Central memory CD4-positive, alpha-beta T cell (primary cell): ENCODE measurements at places on chromosomes 5 and 9.

GRCh38 chr5:42614509-42614908 lies 142.1 kb upstream of the CCDC152 start:
- DNase-seq = no peak

- no peak for DNase-seq
Measured at GRCh38 chr5:173997331-173997730, 8.4 kb downstream of the C5orf47 start.

GRCh38 chr9:108867116-108867515 lies 5.0 kb downstream of the ACTL7A start:
- DNase-seq = no peak

- DNase-seq = no peak
Measured at GRCh38 chr9:136613824-136614371, 48.8 kb upstream of the EGFL7 start.

DNA sequence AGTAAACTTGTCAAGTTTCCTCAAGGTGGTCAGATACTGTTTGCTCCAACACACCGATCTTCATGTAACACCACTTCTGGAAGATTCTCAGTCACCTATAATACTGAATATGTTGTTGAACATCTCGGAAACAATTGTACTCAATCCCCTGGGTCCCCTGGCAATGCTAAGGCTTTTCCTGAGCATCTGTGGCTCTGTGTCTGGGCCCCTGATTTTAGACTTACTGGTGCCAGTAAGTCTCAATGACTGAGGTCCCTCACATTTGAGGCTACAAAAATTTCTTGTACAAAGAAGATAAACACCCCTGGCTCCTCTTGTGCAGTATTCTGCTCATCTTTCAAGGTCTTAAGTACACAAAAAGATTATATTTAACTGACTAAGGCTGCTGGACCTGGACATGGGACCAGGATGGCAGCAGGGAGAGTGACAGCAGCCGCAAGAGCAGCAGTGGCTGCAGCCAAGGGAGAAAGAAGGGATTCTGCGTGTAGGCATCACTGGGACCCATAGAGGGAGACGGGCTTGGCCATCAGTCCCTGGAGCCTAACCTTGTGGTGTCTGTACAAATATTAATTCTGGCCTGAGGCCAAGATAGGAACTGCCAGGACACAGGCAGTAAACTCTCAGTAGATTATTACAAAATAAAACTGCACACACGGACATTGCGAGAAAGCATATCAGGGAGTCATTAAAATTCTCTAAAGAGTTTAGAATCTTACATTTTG lies 49.0 kb upstream of the TNPO1 start:
- DNase-seq = no peak

DNA sequence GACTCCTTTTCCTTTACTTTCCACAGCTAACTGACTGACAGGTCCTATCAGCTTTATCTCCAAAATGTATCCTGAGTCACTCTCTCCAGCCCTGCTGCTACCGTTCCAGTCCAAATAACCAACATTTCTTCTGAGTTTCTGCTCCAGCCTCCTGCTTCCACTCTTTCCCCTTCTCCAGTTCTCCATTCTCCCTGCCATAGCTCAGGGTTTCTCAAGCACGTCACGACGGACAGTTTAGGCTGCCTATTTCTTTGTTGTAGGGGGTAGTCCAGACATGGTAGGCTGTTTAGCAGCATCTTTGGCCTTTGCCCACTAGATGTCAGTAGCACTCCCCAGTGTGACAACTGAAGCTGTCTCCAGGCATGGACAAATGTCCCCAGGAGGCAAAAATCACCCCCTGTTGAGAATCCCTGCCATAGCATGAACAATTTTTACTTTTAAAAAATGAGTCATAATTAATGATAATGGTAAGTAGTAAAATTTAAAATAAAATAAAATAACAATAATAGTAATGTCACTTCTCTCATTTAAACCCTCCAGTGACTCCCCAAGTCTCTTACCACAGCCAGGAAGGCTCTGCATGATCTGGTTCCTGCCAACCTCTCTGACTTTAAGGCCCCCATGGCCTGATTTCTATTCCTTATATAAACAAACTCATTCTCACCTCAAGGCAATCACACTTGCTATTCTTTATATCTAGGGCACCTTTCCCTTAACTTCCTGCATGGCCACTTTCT lies 105.4 kb upstream of the FER start:
- peak; percentile 24 for DNase-seq

DNA sequence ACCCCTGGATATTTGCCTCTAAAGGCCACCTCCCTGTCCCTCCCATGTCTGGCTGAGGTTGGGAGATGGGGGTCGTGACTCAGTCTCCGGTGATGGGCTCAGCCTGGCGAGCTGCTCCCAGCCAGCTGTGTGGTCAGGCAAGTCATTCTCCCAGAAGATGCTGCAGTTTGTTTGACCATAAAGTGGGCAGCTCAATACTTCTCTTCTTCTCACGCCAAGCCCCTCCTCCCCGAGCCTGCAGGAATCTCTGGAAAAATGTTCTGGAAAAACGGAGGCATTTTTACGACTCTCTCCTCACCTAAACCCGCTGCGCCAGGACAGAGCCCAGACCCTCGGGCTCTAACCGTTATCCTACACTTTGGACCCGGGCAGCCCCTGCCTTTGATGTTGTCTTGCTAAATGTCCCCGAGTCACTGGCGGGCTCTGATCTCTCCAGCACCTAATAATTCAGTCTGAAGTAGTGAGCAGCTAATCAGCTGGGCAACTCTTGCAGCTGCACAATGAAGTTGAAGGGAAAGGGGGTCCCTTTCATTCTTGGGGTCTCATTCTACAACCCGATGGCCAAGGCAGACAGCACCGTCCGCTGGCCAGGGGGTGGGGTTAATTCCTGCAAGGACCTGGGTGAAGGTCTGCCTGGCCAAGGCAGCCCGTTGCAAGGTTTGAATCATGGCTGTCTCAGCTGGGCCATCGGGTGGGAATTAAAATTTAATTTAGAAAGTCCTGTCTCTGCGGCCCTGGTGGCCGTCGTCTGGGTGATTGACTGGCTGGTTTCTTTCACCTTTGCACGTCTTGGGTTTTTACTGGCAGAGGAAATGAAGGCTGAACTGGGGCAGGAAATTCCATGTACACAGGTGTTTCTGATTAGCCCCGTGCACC lies 12.3 kb downstream of the DCANP1 start:
- no peak for DNase-seq

DNA sequence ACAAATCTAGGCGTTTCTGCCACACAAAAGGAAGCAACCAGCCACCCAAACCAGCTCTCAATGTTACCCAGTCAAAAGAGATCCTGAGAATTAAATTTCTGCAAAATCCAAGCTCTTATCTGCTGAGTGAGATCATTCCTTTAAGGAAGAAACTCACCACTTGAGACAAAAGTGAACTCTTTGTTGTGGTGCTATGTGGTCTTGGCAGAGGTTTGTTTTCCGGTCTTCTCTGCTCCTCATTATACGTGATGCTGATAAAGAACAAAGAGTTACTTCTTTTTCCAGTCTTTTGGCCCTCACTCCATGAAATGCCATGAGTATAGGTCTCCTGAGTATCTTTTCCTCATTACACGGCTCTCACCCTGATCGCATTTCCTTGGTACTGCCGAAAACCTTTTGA lies 82.1 kb downstream of the PRKACG start:
- DNase-seq = peak; percentile 15

- DNase-seq = no peak
Measured at GRCh38 chr9:105246656-105247173, 2.3 kb downstream of the SLC44A1 start.

GRCh38 chr9:68508547-68508946 lies 32.1 kb downstream of the TMEM252 start:
- DNase-seq = no peak

DNA sequence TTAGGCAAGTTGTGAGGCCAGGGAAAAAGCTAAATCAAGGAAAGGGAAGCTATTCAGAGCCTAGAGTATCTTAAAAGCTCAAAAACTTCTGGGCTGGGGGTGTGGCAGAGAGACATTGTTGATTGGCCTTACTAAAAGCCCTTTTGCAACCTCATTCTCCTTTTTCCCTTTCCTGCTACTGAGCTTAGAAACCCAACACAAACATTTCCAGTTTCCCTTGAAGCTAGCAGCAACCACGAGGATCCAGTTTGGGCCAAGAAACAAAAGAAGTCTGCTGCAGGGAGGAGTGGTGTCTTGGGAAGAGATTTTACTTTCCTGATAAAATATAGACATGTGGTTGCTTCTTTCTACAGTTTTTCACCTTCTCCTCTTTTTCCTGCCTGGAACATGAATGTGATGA lies 135.5 kb upstream of the KLF9 start:
- no peak for DNase-seq

DNA sequence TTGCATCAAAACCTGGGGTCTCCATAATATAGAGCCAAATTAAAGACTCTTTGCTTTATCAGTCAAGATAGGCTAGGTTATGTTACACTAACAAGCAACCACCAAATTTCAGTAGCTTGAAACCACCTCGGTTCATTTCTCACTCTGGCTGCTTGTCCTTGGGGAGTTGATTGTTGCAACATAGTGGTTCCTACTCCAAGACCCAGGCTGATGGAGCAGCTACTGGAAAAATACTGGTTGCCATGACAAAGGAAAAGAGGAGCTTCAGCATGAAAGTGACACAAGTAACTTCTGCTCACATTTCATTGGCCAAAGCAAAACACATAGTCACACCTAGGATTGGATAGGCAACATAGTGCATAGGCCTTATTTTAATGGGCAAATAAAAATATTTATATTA lies 18.5 kb upstream of the RCL1 start:
- DNase-seq = no peak

GRCh38 chr5:130992095-130992494 lies 173.0 kb downstream of the HINT1 start:
- DNase-seq = no peak

- DNase-seq = no peak
Measured at GRCh38 chr5:63495225-63495624, 467.0 kb downstream of the HTR1A start.

GRCh38 chr5:150402901-150403342 lies 9.8 kb downstream of the CD74 start:
- no peak for DNase-seq

GRCh38 chr5:2897276-2897961 lies 145.9 kb upstream of the IRX2 start:
- no peak for DNase-seq

GRCh38 chr9:87714819-87715218 lies 11.1 kb upstream of the CTSL start:
- no peak for DNase-seq

DNA sequence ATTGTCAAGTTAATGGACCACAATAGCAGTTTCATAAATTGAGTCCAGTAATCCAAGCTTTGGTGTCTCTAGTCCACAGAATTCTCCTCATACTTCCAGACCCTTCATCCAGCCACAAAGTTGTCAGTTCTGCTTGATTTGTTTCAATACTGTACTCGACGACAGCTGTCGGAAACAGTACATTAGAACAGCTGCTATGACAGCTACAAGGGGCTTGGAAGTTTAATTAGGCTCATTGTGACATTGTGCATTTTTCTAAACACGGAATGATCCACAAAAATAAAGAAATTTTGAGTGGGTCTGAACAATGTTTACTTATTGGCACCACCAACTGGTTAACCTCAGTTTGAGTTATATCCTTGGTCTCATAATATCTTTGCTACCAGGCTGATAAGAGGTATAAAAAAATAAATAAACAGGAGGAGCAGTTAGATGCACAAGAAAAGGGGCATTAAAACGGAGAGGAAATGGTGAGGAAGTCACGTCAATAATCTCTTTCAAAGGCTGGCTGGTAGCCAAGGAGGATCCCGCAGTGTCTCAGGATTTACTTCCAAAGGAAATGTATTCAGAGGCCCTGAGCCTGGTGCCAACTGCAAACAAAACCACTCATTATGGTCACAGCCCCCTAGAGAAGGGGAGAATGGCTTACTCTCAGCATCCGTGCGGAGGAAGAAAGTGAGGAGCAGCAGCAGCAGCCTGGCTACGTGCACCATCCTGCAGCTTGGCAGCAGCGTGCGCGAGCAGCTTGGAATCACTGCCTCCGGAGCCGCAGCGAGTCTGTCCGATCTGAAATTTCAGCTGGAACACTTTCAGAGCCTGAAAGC lies 933.8 kb upstream of the DMAC1 start:
- DNase-seq = no peak

- DNase-seq = no peak
Measured at GRCh38 chr9:1721196-1721595, 294.0 kb upstream of the SMARCA2 start.

- DNase-seq = peak; percentile 75
Measured at GRCh38 chr9:97237951-97238889, 69.2 kb upstream of the CCDC180 start.

- no peak for DNase-seq
Measured at GRCh38 chr5:54194318-54194717, 116.1 kb downstream of the ARL15 start.

DNA sequence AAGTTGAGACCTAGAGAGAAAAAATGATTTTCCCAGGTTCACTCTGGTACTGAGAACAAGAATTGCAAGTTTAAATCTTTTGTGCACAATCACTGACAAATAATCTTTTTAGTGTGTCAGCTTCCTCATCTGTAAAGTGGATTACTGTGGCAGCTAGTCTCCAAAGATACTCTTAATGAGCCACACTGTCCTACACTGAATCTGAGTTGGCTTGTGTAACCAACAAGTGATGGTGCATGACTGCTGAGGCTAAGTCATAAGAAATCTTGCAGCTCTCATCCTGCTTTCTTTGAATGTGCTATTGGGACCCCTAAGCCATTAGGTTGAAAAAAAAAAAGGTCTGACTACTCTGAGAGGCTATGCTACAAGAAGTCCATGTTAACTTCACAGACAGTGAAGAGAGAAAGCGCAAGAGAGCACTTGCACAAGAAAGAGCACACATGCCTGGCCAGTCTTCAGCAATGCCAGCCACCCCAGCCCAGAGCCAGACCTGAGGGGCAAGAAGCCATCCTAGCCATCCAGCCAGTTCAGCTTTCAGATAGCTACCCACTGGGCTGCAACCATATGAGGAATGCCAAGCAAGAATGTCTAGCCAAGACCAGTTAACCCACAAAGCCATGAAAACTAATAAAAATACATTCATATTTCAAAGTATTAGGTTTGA lies 419.4 kb downstream of the RAB3C start:
- DNase-seq = no peak

GRCh38 chr5:95900383-95900958 lies 61.2 kb downstream of the ELL2 start:
- no peak for DNase-seq

- DNase-seq = no peak
Measured at GRCh38 chr5:110055302-110055701, 365.6 kb downstream of the MAN2A1 start.

- no peak for DNase-seq
Measured at GRCh38 chr5:178389026-178389729, 156.6 kb upstream of the PHYKPL start.

- DNase-seq = no peak
Measured at GRCh38 chr5:167671176-167671575, 620.3 kb upstream of the WWC1 start.

DNA sequence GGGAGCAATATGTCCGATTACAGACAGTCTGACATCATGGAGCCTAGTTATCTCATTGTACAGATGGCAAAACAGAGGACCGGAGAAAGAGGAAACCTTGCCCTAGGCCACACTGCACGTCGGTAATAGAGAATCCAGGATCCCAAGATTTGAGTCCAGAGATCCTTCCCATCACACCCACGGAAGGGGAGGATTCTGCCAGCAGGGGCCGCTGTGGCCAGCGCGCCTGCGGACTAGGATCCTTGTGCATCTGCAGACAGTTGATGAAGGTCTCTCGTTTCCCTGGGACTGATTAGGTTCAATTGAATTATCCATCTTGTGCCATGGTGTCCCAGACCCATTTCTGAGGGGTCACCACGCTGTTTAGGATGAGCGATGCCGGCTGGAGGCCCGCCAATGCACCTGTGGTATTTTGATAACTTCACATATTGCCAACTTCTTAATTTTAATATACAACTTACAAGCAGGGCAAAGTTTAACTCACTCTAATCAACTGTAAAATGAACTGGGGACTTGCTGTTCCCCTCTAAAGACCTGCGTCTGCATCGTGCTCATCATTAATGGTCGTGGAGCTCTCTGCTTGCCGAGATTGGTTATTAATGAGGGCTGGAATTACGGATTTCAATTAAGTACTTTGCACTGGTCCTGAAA lies 592.7 kb upstream of the BRINP1 start:
- DNase-seq = no peak
